ENCODE measurements at places on chromosomes 1 and 21.

- DNase-seq = no peak
Measured at GRCh38 chr21:28758042-28758882, 234.4 kb downstream of the LTN1 start.

GRCh38 chr1:187336441-187337168 lies 507.9 kb downstream of the PLA2G4A start:
- DNase-seq = no peak

- no peak for DNase-seq
Measured at GRCh38 chr1:170209125-170209524, 63.4 kb downstream of the NTMT2 start.

DNA sequence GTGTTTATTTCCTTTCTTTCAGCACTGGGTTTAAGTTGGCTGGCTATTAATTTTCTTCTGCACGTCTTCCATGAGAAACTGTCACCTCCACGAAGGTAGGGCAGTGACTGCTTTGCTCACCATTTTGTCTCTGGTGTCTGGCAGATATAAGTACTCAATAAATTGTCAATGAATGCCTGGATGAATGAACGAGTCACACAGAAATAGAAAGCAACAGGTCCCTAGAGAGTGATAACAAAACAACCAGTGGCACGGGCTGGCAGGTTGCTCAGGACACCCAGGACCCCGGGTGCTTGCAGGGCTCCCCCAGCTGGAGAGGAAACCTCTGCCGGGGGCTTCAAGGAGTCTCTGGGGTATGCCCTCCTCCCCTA lies 3.2 kb upstream of the MYOC start:
- DNase-seq = no peak

GRCh38 chr1:9861360-9861759 lies 37.6 kb upstream of the CLSTN1 start:
- DNase-seq = no peak

- DNase-seq = no peak
Measured at GRCh38 chr1:239997515-239998311, 94.0 kb upstream of the FMN2 start.

GRCh38 chr1:232017759-232018158 lies 391.2 kb downstream of the DISC1 start:
- DNase-seq = no peak

GRCh38 chr1:43363283-43363934 lies 4.4 kb downstream of the ELOVL1 start:
- DNase-seq = no peak

GRCh38 chr1:152367436-152367835 lies 7.6 kb upstream of the FLG2 start:
- DNase-seq = no peak

DNA sequence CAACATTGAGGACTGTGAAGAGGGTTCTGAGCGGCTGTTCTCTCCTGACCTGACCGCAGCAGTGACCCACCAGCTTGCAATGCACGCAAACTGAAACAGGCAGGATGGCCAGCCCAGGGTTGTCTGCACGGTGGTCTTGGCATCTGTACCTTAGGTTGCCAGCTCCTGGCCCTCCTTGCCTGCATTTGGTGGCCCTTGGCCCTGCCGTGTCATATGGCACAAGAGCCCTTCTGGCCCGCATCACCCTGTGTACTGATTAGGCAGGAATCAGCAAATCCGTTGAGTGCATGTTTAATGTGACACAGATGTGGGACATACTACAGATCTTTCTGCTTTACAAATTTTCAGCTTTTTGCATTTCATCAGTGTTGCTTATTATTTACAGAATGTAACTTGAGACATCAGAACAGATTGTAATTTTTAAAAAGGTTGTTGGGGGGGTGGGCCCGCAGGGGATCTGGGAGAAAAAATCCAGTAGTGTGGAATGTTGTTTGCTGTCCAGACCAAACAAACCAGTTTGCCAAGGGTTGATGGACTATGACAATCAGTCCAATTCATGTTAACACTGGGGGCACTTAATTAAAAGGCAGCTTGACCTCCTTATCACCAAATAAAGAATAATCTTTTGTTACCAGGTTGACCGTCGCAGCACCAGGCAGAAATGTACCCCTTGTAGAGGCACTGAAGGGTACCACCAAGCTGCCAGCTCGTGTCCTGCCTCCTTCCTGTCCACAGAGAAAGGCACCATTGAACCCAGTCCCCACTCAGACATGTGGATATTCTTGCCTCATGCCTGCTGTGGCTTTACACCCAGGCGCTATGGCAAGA lies 132.6 kb downstream of the DHRS3 start:
- DNase-seq = no peak
